ENCODE measurements at places on chromosomes 11 and 22.

DNA sequence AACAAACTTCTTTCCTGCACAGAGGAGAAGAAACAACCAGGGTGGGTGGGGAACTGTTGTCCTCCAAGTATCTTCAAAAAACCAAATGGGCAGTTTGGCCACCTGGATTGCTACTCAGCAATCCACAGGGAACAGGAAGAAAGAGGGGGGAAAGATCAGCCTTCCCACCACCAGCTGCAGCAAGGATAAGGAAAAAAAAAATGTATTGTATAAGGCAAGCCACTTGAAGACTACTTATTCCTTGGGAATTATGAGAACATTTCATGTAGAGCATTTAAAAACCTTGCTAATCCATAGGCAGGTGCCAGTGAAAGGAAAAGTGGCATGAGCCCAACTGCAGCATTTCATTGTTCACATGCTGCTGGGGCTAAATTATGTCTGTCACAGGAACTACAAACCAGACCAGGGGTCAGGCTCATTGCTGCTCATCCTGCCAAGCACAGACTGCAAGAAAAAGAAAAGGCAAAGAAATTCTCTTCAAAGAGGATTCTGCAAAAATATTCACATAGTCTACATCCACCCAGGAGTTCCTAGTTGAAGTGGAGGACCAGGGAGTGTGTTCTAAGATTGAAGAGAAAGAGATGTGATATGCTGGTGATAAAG lies 2.2 kb downstream of the RAB30 start:
- DNase-seq = no peak

GRCh38 chr11:60831143-60831500 lies 10.8 kb upstream of the CCDC86 start:
- DNase-seq = peak; percentile 44

GRCh38 chr22:40175611-40176244 lies 2.0 kb upstream of the TNRC6B start:
- no peak for DNase-seq

DNA sequence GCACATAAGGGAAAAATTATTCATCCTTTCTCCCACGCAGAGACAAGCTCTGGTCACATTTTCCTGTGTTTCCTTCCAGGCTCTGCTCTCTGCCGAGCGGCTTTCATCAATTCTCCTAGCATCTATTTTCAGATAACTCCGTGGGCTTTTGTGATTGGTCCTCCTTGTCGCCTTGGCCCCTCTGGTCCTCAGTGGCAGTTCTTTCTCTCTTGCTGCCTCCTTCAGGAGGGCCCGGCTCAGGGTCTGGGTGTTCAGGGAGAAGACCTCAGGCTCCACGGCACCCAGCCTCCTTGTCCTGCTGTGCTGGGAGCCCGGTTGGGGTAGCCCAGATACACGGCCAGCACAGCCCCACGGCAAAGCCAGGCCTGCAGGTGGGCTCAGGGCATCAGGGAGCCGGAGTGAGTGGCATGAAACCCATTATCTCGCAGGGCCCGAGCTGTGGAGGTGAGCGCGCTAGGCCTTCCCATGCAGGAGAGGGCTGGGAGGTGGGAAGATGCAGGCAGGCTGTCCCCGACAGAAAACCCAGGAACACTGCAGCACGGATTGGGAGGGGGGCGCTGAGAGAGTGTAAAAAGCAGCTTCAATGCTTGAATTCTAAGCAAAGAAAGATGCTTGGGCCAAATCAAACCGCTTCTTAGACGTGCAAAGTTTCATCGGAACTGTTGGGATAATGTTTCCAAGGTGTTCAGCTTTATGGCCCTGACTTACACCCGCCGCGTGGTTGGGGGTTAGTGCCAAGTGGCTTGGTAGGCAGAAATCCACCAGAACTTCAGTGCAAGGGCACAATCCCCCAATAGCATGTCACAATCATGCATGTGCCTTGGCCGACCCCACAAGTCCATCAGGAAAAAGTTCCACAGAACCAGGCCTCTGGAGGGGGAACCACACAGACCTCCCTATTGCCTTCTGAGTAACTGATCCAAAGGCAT lies 81.9 kb upstream of the WNT7B start:
- no peak for DNase-seq

- DNase-seq = no peak
These were observed 902.2 kb downstream of the BRD1 start for GRCh38 chr22:48925450-48925849.

GRCh38 chr22:27771637-27772036 lies 29.9 kb downstream of the MN1 start:
- DNase-seq = no peak

- DNase-seq = no peak
These were observed 53.3 kb downstream of the TCF20 start for GRCh38 chr22:42217019-42217751.

DNA sequence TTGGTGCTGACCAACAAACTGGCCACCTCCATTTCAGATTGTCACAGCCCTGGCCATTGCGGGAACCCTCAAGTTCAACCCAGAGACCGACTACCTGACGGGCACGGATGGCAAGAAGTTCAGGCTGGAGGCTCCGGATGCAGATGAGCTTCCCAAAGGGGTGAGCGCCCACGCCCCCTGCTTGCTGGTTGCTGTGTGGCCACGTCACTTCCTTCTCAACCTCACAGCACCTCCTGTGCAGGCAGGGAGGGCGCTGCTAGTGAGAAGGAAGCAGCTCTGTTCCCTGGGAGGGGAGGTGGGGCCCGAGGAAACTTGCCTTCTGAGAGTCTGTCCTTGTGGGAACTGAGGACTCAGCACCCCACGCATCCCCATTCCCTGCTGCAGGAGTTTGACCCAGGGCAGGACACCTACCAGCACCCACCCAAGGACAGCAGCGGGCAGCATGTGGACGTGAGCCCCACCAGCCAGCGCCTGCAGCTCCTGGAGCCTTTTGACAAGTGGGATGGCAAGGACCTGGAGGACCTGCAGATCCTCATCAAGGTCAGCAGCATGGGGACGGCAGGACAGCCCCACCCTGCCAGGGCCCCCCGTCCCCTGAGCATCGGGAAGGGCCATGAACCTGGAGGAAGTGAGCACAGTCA lies 19.3 kb downstream of the POLR3H start:
- peak; percentile 62 for DNase-seq
